Astrocyte of the cerebellum (primary cell): ENCODE measurements at places on chromosomes 5 and 9.

DNA sequence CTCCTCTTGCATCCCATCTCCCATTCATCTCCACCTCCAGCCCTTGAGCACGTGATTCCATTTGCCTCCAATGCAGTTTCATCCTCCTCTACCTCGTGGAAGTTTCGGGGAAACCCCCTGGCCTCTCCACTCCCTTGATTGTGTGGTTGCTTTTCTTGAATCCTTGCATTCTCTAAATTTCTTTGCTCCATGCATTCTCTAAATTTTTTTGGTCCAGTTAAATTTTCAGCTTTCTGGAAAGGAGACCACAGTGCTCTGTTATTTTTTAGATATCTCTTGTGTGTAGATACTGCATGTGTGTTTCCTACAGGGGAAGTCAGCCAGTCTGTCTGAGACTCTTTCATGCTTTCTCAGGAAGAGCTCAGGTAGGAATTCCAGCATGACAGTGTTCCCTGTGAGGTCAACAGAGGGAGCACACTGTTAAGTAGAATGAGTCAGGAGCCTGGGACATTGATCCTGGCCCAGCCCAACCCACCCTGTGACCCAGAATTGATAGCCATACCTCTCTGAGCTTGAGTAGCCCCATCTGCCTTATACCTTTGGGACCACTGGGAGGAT lies 52.8 kb downstream of the AMBP start:
- no peak for DNase-seq

- DNase-seq: peak; percentile 90
Measured at GRCh38 chr5:77139001-77139400, 51.9 kb upstream of the ZBED3 start.

DNA sequence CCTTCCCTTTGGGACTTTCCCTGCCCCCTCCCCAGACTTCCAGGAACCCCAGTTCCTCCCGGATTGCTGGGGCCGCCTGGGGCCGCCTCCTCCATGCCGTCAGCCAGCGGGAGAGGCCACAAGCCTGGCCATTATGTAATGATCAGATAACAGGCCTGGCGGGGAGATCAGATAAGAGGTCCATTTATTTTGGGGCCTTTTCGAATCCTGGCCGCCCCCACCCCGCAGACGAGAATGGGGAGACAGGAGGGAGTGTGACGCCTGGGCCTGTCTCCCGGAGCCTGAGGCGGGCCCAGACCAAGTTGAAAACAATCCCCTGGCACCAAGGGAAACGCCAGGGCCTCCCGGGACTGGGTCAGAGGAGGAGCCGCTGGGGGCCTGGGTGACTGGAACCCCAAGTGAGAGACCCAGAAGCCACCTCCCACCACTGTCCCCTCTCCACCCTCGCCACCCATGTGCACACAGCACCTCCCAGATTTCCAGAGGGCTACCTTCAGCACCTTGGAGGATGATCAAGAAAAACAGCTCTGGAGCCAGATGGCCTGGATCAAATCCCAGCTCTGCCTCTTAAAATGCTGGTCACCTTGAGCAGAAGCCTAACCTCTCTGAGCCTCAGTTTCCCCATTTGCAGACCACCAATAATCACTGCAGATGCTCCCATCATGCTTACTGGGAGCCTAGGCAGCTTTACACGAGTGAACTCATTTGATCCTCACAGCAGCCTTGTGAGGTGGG lies 7.8 kb downstream of the ENG start:
- DNase-seq: no peak

GRCh38 chr9:10079284-10079964 lies 533.4 kb downstream of the PTPRD start:
- DNase-seq: no peak
